Pulmonary artery endothelial cell (primary cell): ENCODE measurements at places on chromosomes 4 and X.
A peak's percentile ranks its signal among the peaks of the same experiment; 100 is the strongest.

DNA sequence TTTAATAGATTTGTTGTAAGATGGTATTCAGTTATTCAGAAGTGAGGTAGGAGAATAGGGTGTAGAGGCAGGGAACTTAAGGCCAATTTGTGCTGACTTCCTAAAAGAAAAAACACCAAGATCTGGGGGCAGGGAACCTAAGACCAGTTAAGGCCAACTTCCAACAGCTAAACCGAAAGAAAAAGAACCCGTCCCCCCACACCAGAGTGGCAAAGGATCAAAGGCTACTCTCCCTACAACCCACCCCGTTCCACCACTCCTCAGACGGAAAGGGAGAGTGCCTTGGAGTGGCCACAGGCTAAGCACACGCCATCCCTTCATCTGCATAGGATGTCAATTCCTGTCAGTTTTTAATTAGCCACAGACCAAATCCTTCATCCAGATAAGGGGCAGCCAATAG, 3.7 kb upstream of the ZNF718 start:
- DNase-seq = no peak

GRCh38 chr4:118280501-118281218, 72.1 kb downstream of the PRSS12 start:
- DNase-seq = peak; percentile 37

DNA sequence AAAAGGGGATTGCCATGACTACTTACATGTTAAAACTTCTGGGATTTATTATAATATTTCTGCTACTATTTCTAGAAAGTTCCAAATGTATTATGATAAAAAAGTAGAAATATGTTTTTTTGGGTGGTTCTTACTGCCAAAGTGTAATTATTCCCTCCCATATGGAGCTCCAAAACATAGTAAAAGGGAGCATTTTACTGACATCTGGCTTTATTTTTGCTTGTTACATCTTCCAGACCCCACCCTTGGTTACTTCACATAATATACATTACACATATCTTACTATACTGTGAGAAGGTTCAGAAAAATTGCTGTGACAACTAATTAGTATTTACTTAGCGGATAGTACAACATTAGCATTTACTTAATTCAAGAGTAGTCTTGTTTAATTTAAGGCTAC, 205.1 kb upstream of the TLL1 start:
- DNase-seq = no peak

GRCh38 chrX:20654596-20655106, 387.9 kb upstream of the RPS6KA3 start:
- no peak for DNase-seq
